ENCODE measurements at places on chromosomes 7 and 10.

GRCh38 chr7:96127746-96128145 lies 194.2 kb downstream of the SLC25A13 start:
- DNase-seq: no peak

DNA sequence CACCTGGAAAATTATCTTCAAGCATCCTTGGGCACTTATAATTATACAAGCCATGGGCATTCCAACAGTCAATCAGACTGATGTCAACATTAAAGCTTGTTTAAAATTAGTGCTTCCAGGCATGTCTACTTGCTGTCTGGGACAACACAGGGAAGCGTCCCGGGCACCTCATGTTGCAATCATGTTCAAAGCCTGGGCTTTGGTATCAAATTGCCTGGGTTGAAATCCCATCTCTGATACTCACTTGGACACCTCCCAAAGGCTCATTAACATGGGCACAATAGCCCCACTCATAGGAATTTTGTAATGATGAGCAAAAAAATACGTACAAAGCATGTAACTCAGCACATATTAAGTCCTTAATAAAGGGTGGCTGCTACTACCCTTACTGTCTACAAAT lies 14.4 kb downstream of the AIFM2 start:
- no peak for DNase-seq

GRCh38 chr7:127525866-127526480 lies 59.4 kb downstream of the GCC1 start:
- no peak for DNase-seq

DNA sequence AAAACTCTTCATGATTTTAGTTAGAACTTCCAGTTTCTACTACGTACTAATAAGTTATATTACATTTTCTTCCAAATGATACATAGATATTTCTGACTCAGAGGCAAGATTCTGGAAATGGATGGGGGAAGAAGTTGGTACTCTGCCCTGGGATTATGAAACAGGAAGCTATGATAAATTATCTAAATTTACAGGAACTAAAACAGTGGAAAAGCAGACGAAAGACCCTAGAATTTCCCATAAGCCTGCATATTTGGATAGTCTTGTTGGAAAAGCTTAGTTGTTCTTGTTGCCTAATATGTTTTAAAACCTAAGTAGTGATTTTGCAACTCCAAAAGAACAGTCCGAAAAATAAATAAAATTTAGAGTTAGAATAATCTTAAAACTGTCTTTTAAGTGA lies 21.8 kb downstream of the CFAP69 start:
- no peak for DNase-seq
